CD4-positive, alpha-beta T cell treated with Interleukin-2 at 100 ng/mL for 4 hours (primary cell): ENCODE measurements at places on chromosomes 3 and 15.

DNA sequence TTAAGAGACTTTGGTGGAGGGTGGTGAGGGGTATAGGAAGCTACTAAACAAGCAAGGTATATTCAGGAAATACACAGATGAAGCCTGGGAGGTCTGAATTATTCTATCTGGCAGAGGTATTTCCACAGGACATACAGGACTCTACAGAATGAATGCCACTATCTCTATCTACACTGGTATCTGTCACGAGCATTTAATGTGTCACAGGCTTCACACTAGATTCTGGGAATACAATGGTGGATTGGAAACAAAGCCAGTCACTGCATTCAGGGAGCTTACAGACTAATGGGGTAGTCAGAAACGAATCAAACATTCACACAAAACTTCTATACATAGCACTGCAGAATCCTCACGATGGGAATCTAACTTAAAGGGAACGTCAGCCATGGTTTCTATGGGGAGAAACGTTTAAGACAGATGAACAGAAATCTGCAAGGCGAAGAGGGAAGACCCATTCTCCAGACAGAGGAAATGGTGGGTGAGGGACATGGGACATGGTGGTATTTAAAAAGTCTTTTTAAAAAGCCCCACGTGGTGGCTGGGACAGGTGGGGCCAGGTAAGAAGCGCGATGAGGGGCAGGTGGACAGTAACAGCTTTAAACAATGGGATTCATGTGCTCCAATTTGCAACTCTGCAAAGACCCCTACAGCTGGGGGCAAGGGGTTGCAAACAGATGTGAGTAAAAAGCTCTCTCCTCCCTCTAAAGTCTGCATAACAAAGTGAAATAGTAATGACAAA, 16.5 kb downstream of the LRIG1 start:
- DNase-seq: no peak

DNA sequence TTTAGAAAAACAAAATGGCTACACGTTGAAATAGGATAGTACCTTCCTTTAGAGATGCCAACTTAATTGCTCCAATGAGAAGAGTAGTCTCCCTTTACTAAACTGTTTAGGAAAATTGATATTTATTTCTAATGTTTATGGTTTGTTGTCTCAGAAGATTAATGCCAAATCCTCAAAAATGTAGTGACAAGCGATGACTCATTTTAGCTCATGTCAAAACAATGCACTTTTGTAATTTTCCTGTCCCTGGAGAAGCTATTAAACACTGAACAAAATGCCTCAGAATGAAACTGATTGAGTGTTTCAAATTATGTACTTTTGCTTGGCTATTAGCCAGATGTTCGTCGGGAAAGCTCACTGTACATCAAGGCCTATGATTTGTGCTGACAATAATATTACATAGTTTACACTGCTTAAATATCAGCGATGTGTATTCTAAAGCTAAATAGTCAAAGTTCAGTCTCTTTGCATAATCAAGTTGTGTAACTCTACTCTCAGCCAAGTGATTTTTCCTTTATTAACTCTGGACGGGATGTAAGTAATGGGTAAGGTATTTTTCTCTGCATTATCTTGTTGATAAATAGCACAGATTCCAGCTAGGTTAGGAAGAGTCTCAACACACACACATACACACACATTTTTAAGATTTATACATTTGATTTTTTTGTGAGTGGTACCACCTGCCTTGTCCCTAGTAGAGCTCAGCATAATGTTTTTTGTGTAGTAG, 83.7 kb downstream of the CMSS1 start:
- no peak for DNase-seq

DNA sequence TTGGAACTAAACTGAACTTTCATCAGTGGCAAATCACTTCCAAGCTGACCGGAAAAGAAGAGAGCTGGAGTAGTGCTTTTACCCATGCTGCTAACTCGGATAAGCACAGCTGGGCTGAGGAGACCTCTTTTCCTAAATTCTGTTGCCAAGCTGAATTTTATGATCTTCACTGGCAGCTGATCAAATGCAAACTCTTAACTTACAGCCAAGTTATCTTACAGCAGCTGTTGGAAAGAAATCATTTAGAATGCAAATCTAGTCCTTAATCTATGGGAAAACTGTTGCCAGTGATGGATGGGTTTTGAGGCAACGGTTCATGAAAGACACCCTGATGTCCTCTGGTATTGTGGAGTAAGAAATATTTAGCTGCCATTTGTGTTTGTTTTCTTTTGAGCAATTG, 216.5 kb downstream of the ZNF385D start:
- DNase-seq: no peak

DNA sequence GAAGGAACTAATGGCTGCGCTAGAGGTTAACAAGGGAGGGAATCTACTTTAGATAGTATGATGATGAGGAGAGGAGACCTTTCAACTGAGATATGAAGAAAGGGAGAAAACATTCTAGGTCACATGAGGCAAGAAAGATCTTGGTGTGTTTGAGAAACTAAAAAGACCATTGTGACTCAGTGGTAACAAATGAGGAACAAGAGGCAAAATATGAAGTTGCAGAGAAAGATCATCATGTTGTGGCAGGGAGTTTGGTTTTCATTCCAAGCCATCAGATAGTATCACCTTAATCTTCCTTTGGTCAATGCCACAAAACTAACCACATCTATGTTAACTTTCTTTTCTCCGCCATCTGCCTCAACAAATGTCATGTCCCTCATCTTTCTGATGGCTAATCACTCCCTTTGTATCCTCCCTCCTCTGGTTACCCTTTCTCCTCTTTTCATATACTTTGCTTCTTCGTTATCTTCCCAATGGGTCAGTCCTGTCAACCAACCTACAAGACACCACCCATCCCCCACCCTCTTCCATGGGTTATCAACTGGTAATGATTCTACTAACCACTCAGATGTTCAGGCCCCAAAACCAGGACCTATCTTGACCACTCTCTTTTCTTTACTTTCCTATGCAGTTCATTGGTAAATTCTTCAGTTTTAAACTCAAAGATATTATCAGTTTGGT, 2.4 kb upstream of the PDCD6IP start:
- DNase-seq: no peak

GRCh38 chr3:74905478-74905877, 291.0 kb upstream of the CNTN3 start:
- DNase-seq: no peak

DNA sequence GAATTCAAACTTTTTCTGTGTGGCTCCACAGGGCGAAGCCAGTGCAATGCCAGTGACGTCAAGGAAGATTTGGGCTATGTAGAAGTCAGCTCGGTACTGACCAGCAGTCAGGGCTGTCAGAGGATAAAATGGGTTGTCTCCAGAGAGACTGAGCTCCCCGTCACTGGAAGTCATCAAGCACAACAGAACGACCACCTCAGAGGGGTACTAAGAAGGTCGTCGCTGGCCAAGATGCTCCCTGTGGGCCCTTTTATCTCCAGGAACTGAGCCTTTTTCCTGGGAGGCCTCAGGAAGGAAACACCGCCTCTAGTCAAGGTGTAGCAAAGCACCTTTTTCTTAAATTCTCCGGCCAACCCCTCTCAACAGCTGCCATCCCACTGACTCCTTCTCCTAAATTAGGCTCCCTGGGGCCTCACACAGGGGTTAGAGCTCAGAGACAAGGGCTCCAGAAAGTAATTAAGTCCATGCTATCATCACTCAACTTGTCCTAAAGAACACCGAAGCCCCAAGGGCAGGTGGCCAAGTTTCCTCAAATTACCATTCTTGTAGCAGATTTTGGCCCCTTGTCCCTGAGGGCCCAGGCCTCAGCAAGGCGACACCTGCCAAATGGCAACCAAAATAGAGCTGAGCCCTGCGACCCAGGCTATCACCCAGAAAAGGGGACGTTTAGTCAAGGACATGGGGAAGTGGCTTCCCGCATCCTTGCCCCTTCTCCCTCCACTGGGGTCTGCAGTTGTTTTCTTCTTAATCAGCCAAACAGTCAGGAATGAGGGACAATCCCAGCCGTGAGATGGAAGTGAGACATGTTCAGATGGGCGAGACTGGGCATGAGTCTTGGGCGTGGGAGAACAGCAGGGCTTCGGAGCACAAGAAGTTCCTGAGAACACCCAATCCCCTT, 48.0 kb downstream of the SSUH2 start:
- no peak for DNase-seq

GRCh38 chr15:96415513-96416217, 85.2 kb downstream of the NR2F2 start:
- no peak for DNase-seq

- peak; percentile 10 for DNase-seq
Observed at GRCh38 chr3:23748398-23749110, 57.2 kb upstream of the UBE2E1 start.

- peak; percentile 14 for DNase-seq
Observed at GRCh38 chr3:146543461-146544001, 876 bp downstream of the PLSCR1 start.

DNA sequence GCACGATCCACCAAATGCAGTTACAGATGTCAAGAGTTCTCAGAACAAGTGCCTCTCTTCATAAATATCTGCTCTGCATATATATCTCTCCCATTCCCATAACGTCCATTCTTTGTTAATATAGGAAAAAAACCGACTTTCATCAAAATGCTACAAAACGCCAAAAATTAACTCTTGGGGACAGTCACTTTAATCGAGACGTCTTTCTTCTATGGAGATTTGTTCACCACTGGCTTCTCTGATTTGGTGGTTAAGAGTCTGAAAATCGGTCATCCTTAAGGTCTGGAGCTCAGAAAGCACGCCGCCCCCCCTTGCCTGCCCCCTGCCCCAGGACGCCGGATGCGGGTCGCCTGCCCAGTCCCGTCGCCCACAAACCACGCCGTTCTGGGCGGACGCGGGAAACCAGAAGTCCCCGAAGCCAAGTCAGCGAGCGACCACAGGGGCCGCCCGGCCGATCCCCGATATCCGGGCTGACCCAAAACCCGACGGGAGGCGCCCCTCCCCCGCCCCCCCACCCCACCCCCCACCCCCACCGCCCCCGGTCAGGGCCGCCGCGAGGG, 252.7 kb downstream of the TJP1 start:
- DNase-seq: no peak

- no peak for DNase-seq
Observed at GRCh38 chr3:109137761-109138160, 1.2 kb downstream of the C3orf85 start.

DNA sequence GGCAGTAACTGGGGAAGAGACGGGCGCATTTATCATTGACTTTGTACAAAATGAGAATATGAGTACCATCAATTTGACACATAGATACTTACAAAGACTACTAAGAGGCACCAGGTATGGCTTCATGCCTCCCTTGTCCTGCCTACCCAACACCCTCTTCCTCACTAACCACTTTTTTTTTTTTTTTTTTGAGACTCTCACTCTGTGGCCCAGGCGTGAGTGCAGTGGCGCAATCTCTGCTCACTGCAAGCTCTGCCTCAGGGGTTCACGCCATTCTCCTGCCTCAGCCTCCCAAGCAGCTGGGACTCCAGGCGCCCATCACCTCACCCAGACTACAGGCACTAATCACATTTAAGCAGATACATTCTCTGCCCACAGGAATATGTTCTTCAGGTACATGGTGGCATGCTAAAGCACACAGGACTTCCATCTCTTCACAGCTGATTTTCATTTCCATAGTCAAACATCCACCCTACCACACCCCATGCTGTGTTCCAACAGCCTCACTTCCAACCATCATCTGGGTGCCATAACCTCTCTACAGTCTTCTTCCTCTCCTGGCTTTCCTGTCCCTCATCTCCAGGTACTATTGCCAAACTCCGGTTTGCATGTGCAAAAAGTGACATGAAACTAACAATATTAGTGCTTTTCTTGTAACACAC, 41.7 kb downstream of the RAB27A start:
- DNase-seq: no peak

DNA sequence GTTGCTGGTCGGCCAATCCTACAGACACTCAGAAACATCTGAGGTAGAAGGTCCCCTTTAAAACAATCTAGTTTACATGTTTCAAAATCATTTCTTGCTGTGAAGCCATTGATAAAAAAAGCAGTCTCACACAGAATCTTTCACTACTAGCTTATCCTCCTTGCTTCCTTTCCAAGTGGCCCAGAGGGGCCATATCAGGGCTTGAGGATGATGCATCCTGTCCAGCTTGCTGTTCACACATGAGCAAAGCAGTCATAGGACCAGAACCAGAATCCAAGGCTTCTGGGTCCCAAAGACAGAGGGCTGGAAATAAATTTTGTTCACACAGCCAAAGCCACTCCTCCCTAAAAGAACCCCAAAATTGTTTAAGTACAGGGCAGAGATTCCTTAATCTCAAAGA, 9.2 kb upstream of the LYZL4 start:
- DNase-seq: no peak

GRCh38 chr15:88241060-88241459, 15.5 kb downstream of the NTRK3 start:
- no peak for DNase-seq

DNA sequence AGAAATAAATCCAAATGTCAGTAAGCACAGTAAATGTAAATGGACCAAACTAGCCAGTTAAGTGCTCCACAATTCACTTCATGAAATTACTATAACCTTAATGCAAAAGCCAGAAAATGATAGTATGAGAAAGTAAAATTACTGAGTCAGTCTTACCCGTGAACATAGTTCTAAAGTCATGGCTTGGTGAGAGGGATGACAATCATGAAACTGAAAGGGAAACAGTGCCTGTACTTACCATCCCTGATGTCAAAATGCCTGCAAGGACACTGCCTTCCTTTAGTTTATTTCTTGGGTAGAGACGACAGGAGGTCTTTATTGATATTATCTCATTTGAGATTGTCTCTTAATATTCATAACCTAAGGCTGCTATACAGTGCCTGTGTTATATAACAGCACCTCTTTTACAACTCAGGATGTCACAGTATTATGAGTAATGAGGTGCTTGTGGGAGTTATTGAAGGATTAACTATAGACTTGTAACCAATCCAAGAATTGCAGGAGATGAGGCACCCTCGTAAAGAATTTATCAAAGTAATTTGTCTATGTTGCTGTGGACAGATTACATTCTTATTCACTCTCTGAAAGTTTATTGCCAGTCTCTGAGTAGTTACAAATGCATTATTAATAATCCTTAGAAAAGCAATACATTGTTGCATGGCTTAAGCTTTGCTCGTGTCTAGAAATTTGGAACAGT, 142.9 kb upstream of the BFSP2 start:
- DNase-seq: no peak

DNA sequence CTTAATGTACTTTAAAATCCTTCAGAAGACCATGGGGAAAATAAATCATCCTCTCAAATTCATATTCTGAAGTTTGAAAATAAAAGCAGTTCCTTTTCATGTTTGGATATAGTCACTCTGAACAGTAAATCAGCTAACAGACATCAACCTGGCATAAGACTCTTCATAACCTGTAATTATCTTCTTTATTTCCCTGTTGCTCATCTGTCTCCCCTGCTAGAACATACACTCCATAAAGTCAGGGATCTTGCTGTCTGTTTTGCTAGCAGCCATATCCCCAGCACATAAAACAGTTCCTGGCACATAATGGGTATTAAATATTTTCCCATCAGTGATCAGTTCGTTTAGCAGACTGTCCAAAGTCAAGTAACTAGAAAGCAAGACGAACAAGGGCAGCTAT, 11.2 kb downstream of the VGLL4 start:
- DNase-seq: no peak

DNA sequence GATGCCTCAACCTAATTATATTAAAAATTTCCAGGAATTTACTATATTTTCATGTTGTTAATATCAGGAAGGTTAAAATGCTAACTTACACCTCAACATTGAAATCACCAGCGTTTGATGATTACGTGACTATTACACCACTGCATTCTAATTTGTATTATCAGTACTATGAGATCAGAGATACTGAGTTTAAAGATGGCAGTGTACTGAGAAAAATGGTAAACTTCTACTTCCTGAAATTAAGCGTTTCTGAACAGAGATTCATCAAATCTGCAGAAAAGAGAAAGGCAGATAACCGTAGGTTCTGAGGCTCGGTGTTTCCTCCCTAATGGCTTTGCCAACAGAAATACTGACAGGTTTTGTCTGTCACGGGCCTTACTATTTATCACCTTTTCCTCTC, 69.9 kb downstream of the CRTC3 start:
- peak; percentile 29 for DNase-seq
